ENCODE measurements at places on chromosomes 4 and X.
A peak's percentile ranks its signal among the peaks of the same experiment; 100 is the strongest.

- no peak for DNase-seq
These were observed 214.5 kb downstream of the NAF1 start for GRCh38 chr4:162952232-162952631.

DNA sequence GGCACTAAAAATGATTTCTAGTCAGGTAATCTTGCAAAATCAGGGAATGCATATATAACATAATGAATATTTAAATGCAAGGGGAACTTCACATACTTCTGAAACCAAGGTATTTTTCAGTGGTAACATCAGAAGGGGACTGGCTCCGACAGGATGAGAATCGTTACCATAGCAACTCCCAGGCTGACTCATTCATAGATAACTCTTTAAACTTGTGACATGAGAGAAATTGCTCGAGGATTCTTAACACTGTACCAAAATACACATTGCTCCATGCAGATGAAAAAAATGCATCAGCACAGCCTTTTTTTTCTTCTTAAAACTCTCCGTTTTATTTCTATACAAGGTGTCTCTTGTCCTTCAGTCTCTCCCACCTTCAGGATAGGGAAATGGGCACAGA, 114.3 kb downstream of the GABRB1 start:
- DNase-seq, result peak; percentile 59

DNA sequence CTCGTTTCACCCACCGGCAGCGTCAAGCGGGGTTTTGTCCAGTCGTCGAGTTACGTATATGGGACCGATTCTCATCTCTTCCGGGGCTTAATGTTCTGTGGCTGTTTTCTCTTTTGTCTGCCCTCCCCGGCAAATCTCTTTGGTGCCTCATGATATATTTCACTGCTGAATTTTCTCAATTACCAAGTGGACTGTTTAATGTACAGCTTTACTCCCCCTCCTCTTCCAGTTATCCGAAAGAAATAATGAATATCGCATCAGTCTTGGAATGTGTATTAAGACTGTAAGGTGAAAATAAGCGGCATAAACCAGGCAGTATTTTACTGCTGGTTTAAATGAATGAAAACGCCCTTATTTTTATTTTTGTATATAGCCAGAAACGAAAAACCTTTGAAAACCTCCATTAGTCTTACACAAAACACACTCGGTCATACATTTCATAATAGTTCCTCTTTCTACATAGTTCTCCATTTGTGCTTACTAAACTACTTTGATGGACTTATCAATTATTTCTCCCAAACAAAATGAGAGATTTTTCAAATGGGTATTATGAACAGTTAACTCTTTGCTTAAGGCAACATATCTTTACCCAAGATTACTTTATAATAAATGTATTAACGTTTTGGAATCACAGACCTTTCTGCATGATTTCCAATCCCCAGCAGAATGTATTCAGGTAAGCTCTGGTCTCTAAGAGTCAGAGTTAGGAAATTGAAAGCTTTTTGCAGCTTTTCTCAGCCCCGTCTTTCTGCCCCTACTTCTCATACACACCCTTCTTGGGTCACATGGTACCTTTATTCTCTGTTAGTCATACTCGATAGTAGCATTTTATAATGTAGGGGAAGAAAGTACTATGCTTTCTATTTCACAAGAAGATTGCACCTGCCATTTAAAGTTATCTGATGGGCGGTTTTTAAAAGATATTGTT, 979 bp downstream of the RP2 start:
- DNase-seq, result no peak

- no peak for DNase-seq
These were observed 163.3 kb upstream of the PRDX4 start for GRCh38 chrX:23503835-23504539.

GRCh38 chr4:145808021-145808650, 128.2 kb downstream of the C4orf51 start:
- peak; percentile 82 for DNase-seq

DNA sequence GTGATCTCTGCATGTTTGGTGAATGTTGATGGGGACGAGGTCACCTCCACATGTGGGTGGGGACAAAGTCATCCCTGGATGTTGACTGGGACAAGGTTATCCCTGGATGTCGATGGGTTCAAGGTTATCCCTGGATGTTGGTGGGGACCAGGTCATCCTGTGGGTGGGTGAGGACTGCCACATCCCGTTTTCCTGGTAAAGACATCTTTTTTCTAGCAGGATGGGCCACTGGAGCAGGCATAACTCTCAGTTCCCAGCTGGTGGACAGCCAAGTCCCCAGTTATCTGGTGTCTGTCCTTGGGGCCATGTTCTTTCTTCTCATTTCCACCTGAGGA, 28.3 kb upstream of the PLCXD1 start:
- DNase-seq, result no peak

- DNase-seq, result no peak
These were observed 209.0 kb downstream of the PPARGC1A start for GRCh38 chr4:23680671-23681518.

DNA sequence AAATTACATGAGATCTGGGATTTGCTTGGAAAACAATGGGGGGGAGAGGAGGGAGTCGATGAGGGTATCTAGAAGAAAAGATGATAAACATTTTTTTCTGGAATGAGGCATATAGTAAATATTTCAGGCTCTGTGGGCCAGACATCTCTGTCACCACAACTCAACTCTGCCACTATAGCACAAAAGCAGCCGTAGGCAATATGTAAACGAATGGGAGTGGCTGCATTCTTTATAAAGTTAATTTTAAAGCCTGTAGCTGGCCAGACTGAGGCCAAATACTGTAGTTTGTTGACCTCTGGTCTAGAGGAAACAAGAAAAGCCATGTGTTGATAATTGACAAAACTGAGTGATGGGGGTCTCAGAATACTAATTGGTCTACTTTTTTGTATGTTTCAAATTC, 14.1 kb upstream of the TCEANC start:
- DNase-seq, result no peak

- DNase-seq, result no peak
These were observed 110.5 kb downstream of the KDR start for GRCh38 chr4:55014876-55015275.

GRCh38 chr4:123278755-123279154, 117.8 kb upstream of the SPRY1 start:
- no peak for DNase-seq

GRCh38 chr4:46648088-46648744, 258.3 kb upstream of the GABRA2 start:
- DNase-seq, result no peak

DNA sequence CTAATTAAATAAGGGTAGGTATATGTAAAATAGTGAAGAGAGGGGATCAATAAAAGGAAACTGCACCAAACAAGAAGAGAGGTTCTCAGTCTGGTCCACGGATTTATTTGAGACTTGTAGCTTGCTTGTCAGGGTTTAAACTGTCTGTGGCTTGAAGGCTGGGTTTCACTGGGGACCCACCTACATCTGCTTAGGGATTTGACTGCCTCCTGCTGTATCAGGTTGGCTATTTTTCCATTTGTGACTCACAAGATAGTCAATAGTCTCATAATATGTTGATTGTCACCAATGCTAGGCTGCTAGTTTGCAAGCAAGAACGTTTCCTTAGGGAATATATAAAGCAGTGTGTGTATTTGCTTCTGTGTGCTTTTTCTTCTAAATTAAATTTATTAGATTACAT, 1950.7 kb upstream of the IGFBP7 start:
- DNase-seq, result no peak

DNA sequence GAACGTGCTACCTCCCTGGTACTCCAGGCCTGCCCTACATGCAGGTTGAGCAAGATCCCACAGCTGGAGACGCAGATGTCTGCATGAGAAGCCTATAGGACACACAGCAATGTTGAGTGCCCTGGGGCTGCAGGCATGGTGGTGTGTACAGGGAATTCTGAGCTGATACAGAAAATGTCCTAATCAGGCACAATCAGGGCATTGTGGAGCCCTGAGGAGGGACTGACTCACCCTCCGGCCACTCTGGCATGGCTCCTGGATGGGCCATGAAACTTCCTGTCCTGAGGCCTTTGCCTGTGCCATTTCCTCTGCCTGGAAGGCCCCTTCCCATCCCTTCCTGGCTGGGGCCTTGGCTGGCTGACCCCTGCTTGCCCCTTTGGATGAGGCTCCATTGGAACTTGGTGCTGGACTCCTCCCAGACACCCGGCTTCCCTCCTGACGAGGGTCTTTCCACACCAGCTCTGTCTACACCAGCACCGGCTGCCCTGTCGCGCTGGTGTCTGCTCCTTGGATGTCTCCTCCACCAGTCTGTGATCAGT, 16.7 kb upstream of the AFAP1 start:
- DNase-seq, result no peak

- no peak for DNase-seq
These were observed 21.8 kb downstream of the NKX3-2 start for GRCh38 chr4:13522282-13523104.

- no peak for DNase-seq
These were observed 432.2 kb downstream of the SMARCA1 start for GRCh38 chrX:129091097-129091496.

DNA sequence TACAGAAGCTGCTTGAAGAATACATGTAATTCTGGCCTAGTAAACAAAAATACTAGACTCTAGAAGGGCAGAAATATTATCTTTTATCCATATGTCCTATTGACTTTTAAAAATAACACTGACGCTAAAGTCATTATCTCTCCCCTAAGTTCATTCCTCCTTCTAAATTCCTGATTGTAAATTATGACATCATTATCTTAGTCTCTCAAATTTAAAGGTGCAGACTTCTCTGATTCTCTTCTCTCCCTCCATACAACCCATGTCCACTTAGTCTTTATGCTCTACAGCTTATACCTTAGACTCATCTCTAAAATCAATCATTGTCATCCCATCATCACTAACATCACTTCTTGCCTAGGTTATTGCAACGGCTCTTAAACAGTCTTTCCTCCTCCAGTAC, 327.9 kb upstream of the GRIA3 start:
- DNase-seq, result no peak

GRCh38 chr4:26568446-26568994, 15.4 kb upstream of the TBC1D19 start:
- DNase-seq, result peak; percentile 82

GRCh38 chrX:112642349-112642748, 37.4 kb downstream of the LHFPL1 start:
- no peak for DNase-seq

DNA sequence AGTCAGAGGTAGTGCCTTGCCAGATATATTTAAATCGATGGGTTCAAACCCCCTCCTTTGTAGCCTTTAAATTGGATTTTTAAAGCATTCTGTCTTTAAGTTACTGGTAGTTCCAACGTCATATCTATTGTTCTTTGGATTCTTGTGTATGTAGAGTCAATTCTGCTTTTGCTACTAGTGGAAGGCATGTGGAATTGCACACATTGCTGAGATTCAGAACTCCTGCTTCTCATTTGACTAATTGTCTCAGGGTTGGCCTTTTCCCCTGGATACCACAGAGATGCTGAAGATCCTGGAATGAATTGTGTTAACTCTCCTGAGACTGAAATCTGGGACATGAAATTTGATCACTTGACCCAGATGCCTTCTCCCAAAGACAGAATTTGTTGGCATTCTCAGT, 328.3 kb upstream of the RPS6KA3 start:
- no peak for DNase-seq

- DNase-seq, result no peak
These were observed at the start of gene RAB9B for GRCh38 chrX:103831803-103832544. Gene RAB9B (minus strand): TSS chrX:103832257. CDS start chrX:103825784, 6,473 bp downstream.

DNA sequence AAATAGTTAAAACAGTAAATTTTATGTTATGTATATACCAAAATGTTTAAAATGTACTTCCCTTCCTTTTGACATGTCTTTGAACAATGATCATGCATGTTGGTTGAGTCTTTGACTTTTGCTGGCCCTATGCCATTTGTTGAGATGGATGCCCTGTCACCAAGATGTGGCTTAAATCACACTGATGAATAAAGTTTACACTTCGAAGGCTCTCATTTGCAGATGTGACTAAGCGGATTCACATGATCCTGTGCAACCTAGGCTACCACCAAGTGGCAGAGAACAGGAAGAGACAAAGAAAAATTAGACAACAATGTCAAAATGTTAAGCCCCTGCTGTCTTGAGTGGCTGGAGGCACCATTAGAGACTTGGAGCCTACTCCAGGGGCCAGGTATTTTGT, 139.9 kb downstream of the RAB28 start:
- no peak for DNase-seq

- DNase-seq, result no peak
These were observed 27.8 kb upstream of the PSAPL1 start for GRCh38 chr4:7462509-7462971.

DNA sequence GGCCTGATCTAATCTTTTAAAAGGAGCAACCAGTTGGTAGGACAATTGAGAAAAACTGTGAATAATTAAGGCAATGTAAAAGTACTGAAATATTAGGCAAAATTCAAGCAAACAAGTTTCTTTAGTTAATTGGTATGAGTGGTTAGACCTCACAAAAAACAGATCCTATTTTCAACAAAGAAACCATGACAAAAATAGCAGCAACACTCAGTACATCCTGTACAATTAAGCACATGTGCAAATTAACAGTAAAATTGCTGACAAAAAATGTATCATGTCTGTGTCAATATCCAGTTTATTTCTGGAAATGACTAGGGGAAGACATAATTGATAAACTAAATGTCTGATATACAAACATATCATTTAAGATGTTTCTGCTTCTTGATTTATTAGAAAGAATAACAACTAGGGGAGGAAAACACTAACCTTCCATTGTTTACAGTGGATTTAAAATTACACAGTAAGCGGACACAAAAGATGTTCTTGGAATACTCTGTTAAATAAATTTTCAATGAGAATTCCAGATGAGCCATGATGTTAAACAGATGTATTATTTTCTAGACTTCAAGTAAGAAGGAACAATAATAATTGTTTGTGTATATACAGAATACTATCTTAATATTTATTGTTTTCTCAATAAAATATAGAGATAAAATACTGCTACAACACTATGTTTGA, 638.9 kb downstream of the SPRY1 start:
- DNase-seq, result no peak

DNA sequence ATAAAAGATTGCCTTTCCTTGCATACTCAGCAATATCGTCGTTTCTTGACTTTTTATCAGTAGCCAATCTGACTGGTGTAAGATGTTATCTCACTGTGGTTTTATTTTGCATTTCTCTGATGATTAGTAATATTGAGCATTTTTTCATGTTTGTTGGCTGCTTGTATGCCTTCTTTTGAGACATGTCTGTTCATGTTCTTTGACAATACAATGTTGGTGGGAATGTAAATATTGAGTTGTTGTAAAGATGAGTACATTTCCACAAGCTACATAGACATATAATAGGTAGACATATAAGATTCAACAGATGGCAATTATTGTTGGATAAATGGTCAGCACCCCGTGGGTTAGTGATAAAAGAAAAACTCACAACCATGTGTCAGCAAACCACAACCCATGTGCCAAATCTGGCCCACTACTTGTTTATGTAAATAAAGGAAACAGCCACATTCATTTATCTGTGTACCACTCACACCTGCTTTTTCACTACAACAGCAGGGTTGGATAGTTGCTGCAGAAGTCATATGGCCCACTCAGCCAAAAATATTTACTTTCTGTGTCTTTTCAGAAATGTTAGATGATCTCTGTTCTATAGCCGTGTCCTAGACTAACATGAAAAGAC, 153.1 kb upstream of the VCX start:
- no peak for DNase-seq

DNA sequence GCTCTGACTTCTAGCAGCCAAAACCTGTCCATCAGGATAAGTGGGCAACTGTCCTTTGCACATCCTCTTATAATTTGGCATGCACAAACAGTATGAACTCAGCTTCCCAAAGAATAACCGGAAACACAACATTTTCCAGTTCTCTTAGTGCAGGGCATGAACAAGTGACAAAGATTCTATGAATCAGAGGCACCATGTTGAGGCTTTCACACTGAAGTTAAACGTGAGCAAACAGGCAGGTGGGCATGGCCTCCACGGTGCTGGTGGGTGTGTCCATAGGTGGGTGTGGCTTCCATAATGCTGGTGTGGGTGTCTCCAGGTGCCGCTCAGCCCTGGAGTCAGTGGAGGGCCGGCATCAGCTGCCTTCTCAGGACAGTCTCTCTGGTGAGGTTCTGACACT, 196.5 kb downstream of the SMIM20 start:
- DNase-seq, result no peak

Data from AG04449 (cell line).